ENCODE measurements at places on chromosomes 4 and X.

DNA sequence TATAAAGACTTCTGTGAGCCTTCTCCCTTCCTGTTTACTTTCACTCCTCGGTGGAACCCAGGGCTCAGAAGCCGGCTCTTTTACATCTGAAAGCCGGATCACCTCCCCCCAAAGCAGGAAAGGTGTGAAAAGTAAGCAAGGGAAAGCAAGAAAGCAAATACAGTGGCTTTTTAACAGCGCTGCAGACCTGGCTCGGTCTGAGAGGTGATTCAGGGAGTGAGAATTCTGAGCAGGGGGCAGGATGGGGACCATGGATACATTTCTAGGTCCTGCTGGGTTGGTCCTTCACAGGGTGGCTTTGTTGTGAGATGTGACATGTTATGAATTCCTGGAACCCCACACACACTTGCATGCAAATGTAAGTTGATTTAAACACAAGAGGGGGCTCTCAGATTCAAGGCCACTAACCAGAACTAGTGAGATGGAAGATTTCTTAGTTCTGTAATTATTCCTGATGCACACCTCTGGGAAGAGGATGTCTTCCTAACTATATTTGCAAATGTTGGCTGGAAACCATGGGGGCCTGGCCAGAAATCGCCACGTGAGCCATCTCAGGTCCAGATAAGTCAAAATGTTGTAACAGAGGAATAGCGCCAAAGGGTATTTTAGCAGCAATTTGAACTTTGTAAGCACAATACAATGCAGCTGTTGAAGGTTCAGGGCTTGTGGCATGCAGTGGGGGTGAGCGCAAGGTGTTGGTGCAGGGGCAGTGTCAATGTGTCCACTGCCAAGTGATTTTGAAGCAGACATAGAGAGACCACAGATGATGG, 670.1 kb upstream of the LCORL start:
- DNase-seq = no peak

- DNase-seq = peak; percentile 27
Observed at GRCh38 chr4:182683661-182684060, 233.5 kb downstream of the DCTD start.

DNA sequence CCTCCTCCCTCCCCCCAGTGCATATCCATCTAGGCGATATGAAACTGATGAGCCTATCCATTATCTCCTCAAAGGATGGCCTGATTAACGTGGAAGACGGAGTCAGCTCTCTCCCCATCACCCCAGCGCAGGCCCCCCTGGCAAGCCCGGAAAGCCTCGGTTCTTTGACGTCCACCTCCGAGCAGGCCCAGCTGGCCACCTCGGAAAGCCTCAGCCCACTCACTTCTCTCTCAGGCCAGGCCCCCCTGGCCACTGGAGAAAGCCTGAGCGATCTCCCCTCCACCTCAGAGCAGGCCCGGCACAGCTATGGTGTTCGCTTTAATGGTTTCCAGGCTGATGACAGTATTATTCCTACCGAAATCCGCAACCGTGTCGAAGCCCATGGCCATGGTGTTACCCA, 14.8 kb downstream of the GABRQ start:
- DNase-seq = no peak

GRCh38 chr4:87049508-87049907, 114.7 kb downstream of the AFF1 start:
- DNase-seq = no peak

GRCh38 chr4:176883108-176883550, 90.4 kb upstream of the VEGFC start:
- no peak for DNase-seq

GRCh38 chr4:73669410-73670183, 49.4 kb upstream of the RASSF6 start:
- peak; percentile 27 for DNase-seq

DNA sequence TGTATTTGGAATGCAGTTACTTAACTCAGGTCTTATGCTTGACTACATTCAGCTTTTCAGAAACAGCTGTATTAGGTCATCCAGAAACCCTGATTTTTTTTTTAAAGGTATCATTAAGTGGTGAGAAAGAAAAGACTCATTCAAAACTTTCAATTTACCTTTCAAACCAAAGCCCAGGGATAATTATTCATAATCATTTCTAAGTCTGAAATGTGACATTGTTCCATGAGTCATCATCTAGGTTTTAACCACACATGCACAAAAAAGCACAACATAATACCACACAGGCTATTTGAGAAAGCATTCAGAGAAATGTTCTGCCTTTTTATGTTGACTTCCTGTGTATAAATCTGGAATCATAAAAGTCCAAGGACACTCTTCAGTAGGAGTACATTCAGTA, 288.2 kb downstream of the IL1RAPL2 start:
- peak; percentile 1 for DNase-seq

DNA sequence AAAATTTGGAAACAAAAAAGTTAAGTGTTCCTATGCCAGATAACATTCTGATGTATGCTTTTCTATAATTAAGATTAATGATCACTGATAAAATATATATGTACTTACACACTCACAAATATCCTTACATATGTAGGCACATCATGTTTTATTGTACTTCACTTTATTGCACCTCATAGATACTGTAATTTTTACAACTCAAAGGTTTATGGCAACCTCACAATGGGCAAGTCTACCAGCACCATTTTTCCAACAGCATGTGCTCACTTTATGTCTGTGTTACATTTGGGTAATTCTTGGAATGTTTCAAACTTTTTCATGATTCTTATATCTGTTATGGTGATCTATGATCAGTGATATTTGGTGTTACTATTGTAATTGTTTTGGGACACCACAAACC, 57.8 kb upstream of the GPRIN3 start:
- no peak for DNase-seq

GRCh38 chr4:112861691-112862674, 187.5 kb upstream of the ANK2 start:
- no peak for DNase-seq

GRCh38 chr4:152935631-152936445, at the start of gene FHDC1:
Gene FHDC1 (plus strand): TSS chr4:152936323. CDS start chr4:152943058, 6,735 bp downstream.
- no peak for DNase-seq

DNA sequence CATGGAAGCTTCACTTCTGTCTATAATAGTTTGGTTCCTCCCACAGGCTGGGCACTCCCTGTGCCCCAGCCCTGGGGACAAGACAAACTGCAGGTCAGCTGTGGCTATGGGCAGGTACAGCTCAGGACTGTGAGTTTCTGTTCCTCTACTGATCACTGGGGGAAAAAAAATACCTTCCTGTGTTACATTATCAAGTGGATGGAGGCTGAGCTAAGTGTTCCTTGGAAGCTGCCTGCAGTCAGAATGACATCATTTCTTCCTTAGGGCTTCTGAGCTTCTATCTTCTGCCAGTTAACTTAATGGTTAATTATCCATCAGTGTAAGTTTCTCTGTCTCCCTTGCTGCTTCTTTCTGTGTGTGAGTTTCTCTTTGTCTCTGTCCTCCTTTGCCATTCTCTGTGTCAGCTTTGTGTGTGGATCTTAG, 4.6 kb downstream of the RAB33A start:
- no peak for DNase-seq

DNA sequence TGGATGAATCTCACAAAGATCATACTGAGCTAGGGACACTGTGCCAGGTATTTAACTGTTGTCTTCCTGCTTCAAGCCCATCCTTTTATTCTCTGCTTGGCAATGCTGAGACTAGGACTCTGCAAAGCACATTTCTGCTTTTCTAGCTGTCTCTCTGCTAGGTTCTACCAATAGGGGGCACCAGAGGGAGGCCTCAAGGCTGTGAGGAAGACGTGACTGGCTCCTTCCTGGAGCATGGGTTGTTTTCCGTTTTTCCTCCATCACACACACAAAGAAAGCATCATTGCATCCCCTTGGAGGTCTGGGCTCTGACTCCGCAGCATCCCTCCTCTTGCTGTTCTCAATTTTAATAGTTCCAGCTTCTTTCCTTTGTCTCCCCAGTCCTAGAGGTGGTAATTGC, 10.9 kb upstream of the DCTD start:
- no peak for DNase-seq

GRCh38 chrX:65866146-65866545, 173.7 kb downstream of the VSIG4 start:
- no peak for DNase-seq

GRCh38 chr4:100746141-100746739, 228.4 kb upstream of the EMCN start:
- DNase-seq = no peak

DNA sequence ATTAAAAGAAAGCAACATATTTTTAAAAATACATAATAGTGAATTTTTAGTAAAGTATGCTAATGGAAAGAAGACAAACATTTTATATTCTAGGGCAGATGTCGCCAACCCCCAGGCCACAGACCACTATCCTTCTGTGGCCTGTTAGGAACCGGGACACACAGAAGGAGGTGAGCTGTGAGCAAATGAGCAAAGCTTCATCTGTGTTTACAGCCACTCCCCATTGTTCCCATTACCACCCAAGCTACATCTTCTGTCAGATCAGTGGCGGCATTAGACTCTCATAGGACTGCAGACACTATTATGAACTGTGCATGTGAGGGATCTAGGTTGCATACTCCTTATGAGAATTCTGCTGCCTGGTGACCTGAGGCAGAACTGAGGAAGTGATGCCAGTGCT, 37.0 kb upstream of the FAT4 start:
- DNase-seq = no peak

DNA sequence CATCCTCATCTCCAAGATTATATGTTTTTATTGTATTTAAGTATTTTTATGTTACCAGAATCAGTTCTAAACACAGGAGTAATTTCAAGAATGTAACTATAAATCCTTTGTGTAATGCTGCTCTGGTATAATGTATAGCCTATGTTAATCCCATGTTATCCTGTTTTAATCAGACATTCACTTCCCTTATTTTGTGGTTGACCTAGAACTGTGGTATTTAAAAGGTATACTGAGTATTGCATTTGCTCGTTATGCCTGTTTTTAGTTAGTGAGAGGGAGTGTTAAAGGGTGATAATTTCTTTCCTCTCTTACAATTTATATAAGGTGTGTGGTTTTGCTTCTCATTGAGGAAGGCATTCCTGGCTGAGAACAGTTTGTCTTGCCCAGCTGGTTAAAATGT, 26.2 kb downstream of the MTM1 start:
- no peak for DNase-seq
